ENCODE measurements at places on chromosomes 11 and 22. TPM values are rescaled to one million over a fixed set of nuclear protein-coding genes. Genes with fewer than 3 reads are reported as not detected.
A peak's percentile ranks its signal among the peaks of the same experiment; 100 is the strongest.

GRCh38 chr11:38721586-38722315 is 2123.7 kb upstream of the RAG2 start:
- no peak for DNase-seq

- no peak for DNase-seq
These were observed 39.1 kb downstream of the ANKK1 start for GRCh38 chr11:113426686-113427085.

GRCh38 chr11:96186806-96187205 is 156.2 kb downstream of the MAML2 start:
- no peak for DNase-seq

- no peak for DNase-seq
These were observed 5.7 kb downstream of the AMPD3 start for GRCh38 chr11:10460611-10461275.

GRCh38 chr11:76073724-76074123 is 132.6 kb downstream of the WNT11 start:
- DNase-seq, result no peak

DNA sequence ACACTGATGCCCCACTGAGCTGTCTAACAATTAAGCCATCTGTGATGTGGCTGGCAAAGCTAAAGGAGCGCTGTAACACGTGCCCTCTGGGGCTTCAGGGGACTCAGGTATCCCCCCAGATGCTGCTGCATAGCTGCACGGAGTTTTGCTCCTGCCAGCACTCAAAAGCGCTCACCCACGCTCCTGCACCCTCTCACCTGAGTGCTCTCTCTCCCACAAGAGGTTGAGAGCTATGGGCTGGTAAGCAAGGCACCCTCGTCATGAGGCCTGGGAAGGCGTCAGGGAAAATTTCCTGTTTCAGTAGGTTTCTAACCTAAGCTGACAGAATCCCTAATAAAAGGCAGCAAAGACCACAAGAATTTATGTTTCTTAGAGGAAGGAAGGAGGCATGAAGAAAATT is 850.3 kb downstream of the OPCML start:
- DNase-seq, result no peak

GRCh38 chr11:209275-210121 is 2.0 kb downstream of the RIC8A start:
- DNase-seq, result no peak

MAJIN gene
- not detected for total RNA-seq

GRCh38 chr11:60360621-60361020 is 17.7 kb upstream of the MS4A7 start:
- no peak for DNase-seq

SGSM1 gene
- 4.1 TPM for total RNA-seq

DNA sequence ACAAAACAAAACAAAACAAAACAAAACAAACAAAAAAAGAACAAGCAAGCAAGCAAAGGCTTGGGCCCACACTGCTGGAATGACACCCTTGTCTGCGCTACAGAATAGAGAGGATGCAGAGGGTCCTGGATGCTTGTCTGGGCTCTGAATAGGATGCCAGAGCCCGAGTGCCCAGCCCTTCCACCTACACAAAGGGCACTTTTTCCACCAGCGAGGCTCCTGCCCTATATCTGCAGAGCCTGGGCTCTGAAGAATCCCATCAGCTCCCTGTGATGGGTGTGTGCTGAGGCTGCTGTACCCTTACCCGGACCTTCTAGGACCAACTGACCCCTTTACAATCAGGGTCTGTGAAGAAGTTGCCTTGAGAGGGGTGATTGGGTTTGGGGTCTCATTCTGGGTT is 221.2 kb downstream of the DSCAML1 start:
- DNase-seq, result no peak

GRCh38 chr22:49208768-49209252 is 618.9 kb downstream of the BRD1 start:
- peak; percentile 69 for DNase-seq

ADAMTS15 gene
- total RNA-seq, result 3.7 TPM

ACTN3 gene
- total RNA-seq, result 20.4 TPM

TBX1 gene
- 12.8 TPM for total RNA-seq

IGLL1 gene
- not detected for total RNA-seq

CDCA5 gene
- 80.6 TPM for total RNA-seq

PTDSS2 gene
- 56.8 TPM for total RNA-seq

- no peak for DNase-seq
These were observed 74.1 kb downstream of the PACS1 start for GRCh38 chr11:66143996-66144678.

FLRT1 gene
- 0.16 TPM for total RNA-seq

GRCh38 chr11:44145011-44145775 is 49.7 kb downstream of the EXT2 start:
- DNase-seq, result no peak

DNA sequence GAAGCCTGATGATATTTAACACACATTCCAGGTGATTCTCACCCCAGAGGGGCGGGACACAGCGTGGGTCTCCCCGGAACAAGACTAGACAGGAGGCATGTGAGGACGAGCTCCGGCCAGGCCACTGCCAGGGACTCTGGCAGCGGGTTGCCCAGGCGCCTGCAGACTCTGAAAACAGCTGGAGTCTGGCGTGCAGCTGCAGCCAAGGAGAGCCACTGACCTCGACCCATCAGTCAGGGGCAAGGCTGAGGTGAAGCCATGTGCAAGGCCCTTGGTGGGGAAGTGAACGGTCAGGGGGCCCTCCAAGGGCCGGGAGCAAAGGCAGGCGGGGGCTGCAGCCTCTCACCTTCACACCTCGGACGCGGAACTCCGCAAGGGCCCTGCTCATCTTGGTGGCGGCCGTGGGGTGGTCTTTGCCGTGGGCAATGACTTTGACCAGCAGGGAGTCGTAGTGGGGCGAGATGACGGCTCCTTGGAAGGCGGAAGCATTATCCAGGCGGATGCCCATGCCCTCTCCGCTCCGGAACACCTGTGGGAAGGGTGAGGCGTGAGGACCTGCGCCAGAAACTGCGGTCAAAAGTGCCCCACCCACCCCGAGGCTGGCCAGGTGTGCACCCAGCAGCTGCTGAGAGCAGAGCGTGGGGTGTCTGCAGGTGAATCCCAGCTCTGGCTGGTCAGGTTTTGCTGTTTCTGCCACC is 6.7 kb downstream of the LRFN4 start:
- no peak for DNase-seq

- DNase-seq, result no peak
These were observed 154.8 kb upstream of the TBCEL start for GRCh38 chr11:120869097-120869496.

CDC42EP2 gene
- total RNA-seq, result 15.2 TPM

GRCh38 chr22:22954656-22955055 is 67.0 kb downstream of the IGLL5 start:
- peak; percentile 75 for DNase-seq

DNA sequence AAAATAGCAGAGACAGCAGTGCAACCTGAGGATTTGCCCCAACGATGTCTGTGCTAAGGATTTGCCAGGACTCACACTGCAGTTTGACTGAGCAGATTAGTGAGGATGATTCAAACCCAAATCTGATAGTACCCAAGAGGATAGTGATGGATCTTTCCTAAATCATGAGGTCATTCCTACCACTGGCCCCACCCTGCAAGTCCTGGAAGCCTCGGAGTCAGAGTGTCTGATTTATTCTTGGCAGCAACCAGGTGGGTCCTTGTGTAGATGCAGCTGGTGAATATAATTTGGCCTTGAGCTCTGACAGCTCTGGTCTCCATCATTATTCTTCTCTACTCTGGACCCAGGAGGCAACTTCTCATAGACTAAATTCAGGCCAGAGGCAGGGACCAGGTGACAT is 179.3 kb upstream of the RAG2 start:
- no peak for DNase-seq

DNA sequence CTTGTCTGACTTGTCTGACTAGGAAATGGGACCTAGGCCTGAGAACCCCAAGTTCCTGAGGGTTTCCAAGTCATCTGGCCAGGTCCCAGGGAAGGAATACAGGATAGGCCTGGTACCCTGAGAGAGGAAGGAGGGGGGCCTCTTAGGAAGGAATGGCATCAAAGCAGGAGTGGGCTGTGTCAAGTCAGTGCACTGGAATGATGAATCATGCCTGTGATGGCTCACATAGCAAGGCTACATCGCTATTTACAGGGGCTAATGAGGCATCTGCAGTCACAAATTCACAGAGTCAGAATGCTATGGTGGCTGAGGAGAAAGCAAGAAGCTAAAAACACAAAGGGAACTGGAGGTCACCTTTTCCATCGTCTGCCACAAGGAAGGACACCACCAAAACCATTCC is 247.3 kb downstream of the NXPE2 start:
- DNase-seq, result no peak

- DNase-seq, result no peak
These were observed 7.4 kb downstream of the FADD start for GRCh38 chr11:70210530-70210929.

GRCh38 chr11:11813288-11813962 is 28.3 kb upstream of the USP47 start:
- DNase-seq, result no peak

MYOD1 gene
- not detected for total RNA-seq

- no peak for DNase-seq
These were observed 17.8 kb upstream of the TTC12 start for GRCh38 chr11:113296447-113297205.

HPX gene
- total RNA-seq, result 2.4 TPM

DNA sequence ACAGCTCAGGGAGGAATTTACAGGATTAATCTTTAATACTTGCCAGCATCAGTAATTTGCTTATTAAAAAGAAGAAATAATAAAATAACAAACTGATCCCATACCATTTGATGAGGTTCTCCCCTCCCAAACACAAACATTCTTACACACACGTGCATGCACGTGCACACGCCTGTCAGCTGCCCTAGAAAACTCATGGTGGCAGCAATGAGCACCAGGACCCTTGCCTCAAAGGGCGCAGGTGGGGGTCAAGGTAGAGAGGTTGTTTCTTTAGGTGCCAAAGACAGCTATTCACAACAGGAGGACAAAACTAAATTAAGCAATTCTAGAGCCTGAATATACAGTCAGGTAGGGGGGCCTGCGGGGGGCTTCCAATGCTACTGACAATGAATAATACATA is 219.3 kb downstream of the BUD13 start:
- no peak for DNase-seq

DNA sequence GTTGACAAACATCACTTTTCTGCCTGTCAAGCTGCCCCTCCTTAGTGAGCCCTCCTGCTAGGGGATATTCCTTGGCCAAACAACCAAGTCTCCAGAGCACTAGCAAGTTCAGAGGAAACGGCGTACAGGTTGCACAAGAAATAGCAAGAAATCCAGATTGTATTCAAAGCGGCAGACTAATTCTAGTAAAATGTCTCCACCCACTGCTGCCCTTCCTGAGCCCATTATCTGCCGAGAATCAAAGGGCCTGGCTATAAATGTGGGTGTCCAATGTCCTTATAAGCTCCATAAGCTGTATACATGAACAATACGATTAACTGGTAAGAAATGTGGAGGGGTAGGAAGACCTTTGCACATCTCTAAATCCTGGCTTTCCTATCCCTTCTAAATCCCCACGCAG is 44.0 kb upstream of the AKIP1 start:
- DNase-seq, result no peak

Measured in WTC11 (cell line).